Stimulated activated CD8-positive, alpha-beta memory T cell treated with anti-CD3 and anti-CD28 coated beads, Interleukin-4, amount 100 ng/mL, for 1 hour (primary cell): ENCODE measurements at places on chromosomes 7 and 10.

DNA sequence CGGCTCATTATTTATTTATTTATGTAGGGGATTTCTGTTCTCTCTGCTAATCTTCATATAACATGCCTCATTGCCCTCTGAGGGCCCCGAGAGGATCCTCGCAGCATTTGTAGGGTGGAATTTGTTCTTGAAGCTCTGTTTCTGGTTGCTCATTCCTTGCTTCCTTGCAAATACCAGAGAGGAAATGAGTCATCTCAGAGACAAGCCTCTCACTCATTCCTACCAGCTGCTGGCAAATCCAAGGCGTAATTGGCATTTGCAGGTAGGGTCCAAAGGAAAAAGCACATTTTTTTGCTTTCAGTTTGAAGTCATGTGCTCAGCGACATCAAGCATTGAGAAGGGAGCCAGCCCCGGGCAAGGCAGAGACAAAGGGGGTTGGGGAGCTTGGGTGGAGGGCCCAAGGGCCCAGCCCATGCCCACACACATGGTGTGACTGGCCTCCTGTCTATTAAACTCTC, 501.6 kb downstream of the GALNT17 start:
- DNase-seq: no peak

- no peak for DNase-seq
Measured at GRCh38 chr7:45968856-45969541, 47.9 kb upstream of the IGFBP3 start.

GRCh38 chr7:30245913-30246312, 38.5 kb upstream of the ZNRF2 start:
- DNase-seq: no peak

DNA sequence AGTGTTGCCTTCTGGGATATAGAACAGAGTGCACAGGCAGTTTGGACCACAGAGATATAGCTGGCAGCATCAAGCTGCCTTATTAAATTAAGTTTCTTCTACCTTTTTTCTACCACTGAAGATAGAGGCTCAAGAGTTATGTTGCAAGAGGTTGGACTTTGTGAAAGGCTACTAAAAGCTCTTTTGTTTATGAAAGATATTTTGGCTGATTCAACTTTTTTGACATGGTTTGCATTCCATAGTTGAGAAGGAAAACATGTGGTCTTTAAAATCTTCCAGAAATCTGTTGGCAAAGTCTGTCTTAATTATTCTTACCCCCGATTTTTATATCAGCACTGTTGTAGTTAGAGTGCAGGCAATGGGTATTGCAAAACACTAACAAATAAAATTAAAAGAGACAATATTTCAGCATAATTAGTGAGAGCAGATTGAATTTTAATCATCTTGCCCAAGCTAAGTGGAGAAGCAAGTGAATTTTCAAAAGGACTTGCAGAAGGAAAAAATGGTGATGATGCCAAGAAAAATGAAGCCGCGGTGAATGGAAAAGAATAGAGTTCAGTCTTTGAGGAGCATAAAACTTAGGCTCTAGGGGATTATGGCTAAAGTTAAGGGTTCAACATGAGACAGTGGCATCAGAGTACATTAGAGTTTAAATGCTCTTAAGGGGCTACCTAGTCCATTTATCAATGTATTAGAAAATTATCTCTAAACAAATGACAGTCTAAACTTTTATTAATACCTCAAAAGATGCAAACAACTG, 450.9 kb upstream of the CNTNAP2 start:
- no peak for DNase-seq

- no peak for DNase-seq
Measured at GRCh38 chr7:98771519-98771918, 98.3 kb downstream of the TMEM130 start.

- no peak for DNase-seq
Measured at GRCh38 chr7:157136372-157136771, 2.4 kb upstream of the UBE3C start.

DNA sequence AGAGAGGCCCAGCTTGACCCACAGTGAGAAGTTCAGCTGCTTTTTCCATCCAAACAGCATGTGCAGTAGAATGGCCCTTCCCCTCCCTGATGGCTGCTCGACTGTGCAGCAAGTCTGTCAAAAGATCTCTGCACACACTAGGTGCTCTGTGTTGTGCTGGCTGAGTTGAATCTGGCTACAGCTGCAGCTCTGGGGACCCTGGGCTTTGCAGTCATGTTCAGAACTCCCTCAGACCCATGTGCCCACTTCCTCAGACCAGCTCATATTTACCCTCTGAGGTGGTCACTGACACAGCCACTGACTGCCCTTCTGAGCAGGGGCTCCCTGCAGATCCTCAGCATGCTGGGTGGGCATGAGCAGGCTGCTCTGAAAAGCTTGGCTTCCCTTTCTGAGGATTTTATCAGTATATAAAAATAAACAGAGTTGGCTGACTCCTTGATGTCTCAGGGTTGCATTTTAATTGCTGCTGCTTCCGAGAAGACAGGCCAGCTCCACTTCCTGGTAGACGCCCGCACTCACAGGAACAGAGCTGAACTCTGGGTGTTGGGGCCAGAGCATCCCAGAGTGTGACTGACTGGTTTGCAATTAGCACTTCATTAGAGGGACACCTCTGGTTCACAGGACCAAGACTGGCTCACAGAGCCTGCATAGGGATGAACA, 507.9 kb downstream of the RPS24 start:
- DNase-seq: no peak

DNA sequence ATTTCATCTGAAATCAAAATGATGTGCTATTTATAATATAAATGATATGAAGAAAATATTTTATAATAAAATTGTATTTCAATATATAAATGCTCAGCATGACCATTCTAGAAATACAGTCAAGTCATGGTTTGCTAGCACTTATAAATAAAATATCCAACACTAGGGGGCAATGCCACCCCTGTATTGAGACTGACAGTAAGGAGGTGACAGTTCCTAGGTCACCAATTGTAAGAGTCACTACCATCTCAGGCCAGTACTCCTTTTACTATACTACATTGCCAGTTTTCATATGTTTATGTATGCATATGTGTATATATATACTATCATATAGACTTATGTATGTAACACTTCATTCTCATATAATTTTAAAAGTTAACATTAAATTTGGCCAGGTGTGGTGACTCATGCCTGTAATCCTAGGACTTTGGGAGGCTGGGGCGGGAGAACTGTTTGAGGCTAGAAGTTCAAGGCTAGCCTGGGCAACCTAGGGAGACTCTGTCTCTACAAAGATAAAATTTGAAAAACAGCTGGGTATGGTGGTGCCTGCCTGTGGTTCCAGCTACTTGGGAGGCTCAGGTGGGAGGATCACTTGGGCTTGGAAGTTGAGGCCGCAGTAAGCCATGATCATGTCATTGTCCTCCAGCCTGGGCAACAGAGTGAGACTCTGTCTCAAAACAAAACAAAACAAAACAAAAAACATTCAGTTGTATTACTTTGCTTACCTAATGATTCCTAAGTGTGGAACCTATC, 2.4 kb upstream of the CNOT4 start:
- no peak for DNase-seq

DNA sequence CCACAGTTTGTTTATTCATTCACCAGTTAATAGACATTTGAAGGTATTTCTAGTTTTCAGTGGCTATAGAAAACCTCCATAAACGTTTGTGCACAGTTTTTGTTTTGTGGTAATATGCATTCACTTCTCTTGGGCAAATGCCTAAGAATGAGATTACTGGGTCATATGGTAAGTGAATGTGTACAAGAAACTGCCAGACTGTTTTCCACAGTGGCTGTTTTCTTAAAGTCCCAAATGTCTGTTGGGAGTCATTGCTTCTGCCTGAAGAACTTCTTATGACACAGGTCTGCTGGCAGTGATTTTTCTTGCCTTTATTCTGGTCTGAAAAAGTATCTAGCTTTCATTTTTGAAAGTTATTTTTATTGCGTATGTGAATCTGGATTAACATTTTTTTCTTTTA, 35.5 kb downstream of the NHLRC2 start:
- no peak for DNase-seq

- no peak for DNase-seq
Measured at GRCh38 chr7:77967429-77967828, 168.9 kb downstream of the PHTF2 start.

GRCh38 chr7:3585826-3586225, 284.8 kb downstream of the SDK1 start:
- no peak for DNase-seq

- no peak for DNase-seq
Measured at GRCh38 chr10:77072836-77073662, 564.6 kb downstream of the KCNMA1 start.

GRCh38 chr7:157574120-157574825, 237.5 kb downstream of the DNAJB6 start:
- no peak for DNase-seq

DNA sequence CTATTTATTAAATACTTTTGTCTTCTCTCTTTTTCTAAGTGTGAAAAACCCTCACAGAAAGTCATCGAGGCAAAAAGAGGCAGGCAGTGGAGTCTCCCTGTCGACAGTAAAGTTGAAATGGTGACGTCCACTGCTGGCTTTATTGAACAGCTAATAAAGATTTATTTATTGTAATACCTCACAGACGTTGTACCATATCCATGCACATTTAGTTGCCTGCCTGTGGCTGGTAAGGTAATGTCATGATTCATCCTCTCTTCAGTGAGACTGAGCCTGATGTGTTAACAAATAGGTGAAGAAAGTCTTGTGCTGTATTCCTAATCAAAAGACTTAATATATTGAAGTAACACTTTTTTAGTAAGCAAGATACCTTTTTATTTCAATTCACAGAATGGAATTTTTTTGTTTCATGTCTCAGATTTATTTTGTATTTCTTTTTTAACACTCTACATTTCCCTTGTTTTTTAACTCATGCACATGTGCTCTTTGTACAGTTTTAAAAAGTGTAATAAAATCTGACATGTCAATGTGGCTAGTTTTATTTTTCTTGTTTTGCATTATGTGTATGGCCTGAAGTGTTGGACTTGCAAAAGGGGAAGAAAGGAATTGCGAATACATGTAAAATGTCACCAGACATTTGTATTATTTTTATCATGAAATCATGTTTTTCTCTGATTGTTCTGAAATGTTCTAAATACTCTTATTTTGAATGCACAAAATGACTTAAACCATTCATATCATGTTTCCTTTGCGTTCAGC, 43.4 kb downstream of the TARP start:
- no peak for DNase-seq

DNA sequence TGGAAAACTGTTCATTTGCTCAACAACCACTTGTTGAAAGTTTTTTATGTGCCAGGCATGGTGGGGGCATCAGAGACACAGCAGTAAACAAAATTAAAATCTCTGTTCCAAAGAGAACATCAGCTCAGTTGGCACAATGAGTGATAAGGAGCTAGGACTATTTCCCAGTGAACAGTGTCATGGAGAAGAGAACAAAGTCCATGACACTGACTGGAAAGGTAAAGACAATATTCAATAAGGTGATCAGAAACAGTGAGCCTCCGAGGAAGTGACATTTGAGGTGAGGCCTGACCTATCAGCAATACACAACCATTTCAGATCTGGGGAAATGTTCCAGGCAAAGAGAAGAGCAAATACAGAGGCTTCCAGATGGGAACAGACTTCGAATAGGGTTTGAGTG, 14.6 kb downstream of the ACSL5 start:
- DNase-seq: no peak

- no peak for DNase-seq
Measured at GRCh38 chr7:37982423-37982822, 62.0 kb downstream of the EPDR1 start.

- DNase-seq: no peak
Measured at GRCh38 chr7:20030915-20031362, 186.2 kb downstream of the MACC1 start.

DNA sequence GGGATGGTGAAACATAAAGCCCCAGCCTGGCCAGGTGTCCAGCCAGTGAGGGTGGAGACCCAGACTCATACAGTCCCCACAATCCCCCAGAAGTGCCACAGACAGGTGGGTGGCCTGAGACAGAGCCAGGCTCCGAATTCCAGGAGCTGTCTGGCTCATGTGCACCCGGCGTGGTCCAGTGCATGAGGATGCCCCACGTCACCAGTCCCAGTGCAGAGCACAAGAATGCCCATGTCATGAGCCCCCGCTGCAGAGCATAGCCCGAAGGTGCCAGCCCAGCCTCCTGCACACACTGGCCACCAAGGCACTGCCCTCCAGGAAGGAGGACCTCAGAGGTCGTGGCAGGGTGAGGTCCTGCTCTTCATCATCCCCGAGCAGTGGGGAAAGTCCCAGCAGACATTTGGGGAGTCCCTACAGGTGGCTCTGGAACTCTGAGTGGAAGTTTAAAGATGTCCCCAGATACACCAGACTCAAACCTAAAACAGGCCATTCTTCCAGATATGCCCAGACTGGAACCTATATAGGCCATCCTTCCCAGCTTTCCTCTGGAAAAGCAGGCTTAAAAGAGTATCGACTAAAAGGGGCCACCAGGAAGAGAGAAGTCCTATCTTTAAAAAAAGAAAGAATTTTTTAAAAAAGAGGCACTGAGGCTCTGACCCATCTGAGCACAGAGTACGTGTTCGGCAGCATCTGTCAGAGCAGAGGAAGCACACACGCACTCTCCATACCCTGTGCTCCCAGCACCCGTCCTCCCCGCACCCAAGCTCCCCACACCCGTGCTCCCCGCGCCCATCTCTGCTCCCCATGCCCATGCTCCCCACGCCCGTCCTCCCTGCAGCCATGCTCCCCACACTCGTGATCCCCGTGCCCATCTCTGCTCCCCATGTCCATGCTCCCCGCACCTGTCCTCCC, 11.5 kb downstream of the DIP2C start:
- no peak for DNase-seq

- no peak for DNase-seq
Measured at GRCh38 chr7:144853542-144853941, 17.7 kb upstream of the TPK1 start.

DNA sequence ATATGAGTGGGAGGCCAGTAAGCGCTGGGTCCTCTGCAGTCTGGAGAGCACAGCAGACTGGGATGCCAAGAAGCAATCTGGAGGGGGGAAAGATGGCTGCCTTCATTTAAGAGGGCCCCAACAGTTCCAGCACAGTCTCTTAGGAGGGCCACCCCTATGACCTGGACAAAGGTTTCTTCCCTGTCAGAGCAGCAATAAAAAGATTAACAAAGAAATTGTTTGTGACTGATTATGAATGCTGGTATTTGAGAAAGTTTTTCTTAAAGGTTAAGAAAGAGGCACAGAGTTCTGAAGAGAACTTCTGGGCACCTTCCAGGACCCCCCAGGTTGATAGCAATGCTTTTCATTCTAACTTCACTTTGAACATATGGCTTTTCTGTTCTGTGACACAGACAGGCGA, 52.3 kb downstream of the CYP26A1 start:
- no peak for DNase-seq

- DNase-seq: no peak
Measured at GRCh38 chr7:96179837-96180236, 142.1 kb downstream of the SLC25A13 start.

GRCh38 chr7:50092579-50093491, at the start of gene ZPBP:
Gene ZPBP (minus strand): TSS chr7:50093246. CDS start chr7:50093194, 52 bp downstream.
- DNase-seq: no peak

- DNase-seq: no peak
Measured at GRCh38 chr10:74991435-74991834, 120.0 kb upstream of the SAMD8 start.

DNA sequence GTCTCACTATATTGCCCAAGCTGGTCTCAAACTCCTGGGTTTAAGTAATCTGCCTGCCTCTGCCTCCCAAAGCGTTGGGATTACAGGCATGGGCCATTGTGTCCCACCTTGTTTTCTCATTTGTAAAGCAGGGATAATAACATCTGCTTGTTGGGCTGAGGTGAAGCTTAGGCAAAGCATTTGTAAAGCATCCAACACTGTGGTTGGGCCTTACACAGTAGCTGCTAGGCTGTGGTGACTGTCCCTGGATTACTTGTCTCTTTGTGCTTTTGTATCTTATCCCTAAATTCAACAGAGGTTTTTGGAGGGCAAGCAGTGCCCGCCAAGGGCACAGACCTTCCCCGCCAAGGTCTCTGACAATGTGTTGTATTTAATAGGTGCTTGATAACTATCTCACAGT, 14.3 kb downstream of the HKDC1 start:
- DNase-seq: no peak
